ENCODE measurements at places on chromosomes 6 and 20. TPM values are rescaled to one million over a fixed set of nuclear protein-coding genes. Genes with fewer than 3 reads are reported as not detected.

- no peak for DNase-seq
These were observed 110.4 kb upstream of the SCAF8 start for GRCh38 chr6:154622618-154623336.

DNA sequence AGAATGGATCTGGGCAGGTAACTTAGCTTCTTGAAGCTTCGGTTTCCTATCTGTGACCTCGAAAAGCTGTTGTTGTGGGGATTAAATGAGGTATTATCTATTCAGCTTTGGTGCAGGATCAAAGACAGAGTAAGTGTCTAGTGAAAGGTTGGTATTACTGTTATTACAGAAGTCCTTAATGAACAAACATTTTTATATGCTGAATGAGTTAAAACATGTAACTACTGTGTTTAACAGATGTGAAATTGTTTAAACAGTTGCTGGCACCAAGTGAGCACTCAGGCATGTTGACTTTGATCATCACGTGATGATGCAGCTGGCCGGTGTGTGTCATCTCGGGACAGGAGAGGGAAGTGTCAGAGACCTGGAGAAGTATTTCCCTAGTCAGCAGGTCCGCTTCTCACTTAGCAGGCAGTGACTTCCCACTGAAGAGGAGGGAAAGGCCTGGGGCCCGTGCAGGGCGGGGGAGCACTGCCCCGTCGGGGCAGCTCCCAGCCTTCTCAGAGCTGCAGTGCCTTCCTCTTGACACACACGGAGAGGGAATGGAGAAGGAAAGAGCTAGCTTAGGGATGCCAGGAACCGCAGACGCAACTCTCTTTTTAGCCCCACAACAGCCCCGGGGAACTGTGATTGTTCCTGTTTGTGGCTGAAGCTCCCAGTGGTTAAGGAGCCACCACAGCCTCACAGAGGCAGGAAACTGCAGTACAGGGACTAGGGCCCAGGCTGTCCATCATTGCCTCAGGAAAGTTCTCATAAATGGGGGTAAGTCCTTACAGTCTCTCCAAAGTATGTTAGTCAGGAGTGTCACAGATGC, 18.0 kb downstream of the TUBB2A start:
- no peak for DNase-seq

GRCh38 chr6:24547243-24547642, 52.5 kb downstream of the ALDH5A1 start:
- no peak for DNase-seq

Gene CD93
- total RNA-seq: not detected

GRCh38 chr6:149264629-149265028, 52.9 kb upstream of the TAB2 start:
- DNase-seq: no peak

Gene TBPL1
- total RNA-seq: 52.0 TPM

DNA sequence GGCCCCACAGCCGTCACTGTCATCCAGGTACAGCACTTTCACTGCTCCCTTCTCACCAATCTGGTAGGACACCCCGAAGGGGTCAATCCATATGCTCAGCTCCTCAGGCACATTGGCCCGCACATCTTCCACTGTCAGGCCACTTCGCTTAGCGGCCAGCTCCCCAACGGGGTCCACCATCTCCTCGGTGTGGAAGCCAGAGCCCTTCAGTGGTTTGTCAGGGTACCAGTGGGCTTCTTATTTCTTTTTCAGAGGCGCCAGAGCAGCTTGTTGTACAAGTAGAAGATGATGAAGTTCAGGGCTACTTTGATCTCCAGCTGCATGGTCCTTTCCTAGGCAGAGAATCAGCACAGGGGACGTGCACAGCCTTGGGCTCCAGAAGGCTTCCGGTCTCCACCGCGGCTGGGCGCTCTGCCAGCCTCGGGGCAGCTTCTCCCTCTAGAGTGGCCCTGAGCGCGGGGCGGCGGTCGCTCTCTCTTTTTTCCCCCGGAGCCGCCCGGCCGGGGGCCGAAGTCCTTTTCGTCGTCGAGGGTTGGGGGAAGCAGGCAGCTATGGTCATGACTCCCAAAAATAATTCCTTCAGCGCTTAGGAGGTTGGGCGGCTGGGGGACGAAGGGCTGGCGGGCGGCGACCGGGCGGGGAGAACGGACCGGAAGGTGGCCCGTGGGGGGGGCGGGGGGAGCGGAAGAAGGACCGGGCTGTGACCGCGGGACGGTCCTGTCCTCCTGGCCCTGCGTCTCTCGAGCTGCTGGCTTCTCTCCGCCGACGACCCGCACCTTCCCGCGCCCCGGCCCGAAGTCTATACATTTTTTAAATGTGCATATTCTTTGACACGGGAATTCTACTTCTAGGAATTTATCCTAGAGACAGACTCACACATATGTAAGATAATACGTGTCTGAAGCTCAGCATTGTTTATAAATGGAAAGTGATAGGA, 6.5 kb upstream of the ZSCAN9 start:
- DNase-seq: peak; percentile 73

GRCh38 chr6:89758830-89759229, 60.8 kb downstream of the MDN1 start:
- DNase-seq: no peak

DNA sequence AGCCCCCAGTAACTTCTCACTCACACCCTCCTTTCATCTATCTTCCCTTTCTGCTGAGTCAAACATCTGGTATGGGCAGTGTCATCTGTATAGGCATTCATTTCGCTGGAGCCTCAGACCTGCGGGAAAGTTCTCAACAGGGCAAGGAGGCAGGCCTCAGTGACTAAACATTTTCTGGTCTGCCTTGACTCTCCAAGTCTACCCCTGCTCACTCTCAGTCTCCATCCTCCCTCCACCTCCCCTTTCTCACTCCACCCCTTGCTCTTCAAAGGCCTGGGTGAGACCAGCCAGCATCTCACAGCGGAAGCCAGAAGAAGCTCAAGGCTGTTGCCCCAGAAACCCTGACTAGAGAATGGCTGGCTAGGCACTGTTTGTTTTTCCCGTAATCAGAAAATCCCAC, 105.0 kb upstream of the BEND6 start:
- no peak for DNase-seq

Measured in H4 (cell line).